ENCODE measurements at places on chromosomes 5 and 9.

GRCh38 chr5:45260292-45260691 lies 435.9 kb downstream of the HCN1 start:
- no peak for DNase-seq

DNA sequence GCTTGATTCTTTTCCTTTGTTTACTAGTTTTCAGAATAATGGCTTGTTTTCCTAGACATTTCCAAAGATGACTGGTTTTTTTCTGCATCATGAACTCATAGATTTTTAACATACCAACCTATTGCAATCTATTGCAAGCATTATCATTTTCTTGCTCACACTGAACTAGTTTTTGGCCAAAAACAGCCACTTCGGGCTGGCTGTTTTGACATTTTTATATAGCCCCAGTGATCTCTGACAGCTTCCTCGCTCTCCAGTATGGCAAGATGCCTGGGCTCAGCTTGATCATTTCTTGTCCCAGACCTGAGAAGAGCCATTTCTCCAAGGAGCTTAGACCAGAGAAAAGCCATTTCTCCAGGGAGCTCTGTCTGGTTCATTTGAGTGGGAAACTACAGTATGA lies 94.3 kb upstream of the MAMDC2 start:
- no peak for DNase-seq

- DNase-seq, result no peak
These were observed 73.2 kb downstream of the WNK2 start for GRCh38 chr9:93256878-93257807.

- DNase-seq, result no peak
These were observed 122.8 kb downstream of the TMEM161B start for GRCh38 chr5:88145611-88146467.

DNA sequence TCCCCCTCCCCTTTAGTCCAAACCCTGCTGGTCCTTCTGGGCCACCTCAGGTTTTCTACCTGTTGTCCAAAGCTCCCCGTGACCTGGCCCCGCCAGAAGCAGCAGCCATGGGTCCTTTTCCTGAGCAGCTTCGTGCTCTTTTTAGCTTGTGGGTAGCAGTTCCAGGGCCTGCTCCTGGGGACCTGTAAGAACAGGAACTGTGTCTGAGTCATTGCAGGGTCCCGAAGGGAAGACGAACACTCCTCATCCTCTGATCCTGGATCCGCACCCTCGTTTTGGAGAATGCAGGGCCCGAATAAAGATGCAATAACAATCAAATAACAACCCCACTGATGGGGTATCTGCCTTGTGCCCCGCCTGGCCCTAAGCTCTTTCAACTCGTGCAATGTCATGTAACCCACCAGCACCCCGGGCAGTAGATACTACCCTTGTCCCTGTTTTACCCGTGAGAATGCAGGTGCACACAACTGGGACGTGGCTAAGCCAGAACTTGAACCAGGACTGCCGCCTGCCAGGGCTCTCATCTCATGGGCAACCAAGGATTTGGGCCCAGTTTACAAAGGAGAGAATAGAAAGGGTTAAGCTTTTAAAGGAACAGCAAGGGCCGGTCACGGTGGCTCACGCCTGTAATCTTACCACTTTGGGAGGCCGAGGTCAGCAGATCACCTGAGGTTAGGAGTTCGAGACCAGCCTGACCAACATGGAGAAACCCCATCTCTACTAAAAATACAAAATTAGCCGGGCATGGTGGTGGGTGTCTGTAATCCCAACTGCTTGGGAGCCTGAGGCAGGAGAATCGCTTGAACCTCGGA lies 33.2 kb downstream of the NEK6 start:
- DNase-seq, result no peak

DNA sequence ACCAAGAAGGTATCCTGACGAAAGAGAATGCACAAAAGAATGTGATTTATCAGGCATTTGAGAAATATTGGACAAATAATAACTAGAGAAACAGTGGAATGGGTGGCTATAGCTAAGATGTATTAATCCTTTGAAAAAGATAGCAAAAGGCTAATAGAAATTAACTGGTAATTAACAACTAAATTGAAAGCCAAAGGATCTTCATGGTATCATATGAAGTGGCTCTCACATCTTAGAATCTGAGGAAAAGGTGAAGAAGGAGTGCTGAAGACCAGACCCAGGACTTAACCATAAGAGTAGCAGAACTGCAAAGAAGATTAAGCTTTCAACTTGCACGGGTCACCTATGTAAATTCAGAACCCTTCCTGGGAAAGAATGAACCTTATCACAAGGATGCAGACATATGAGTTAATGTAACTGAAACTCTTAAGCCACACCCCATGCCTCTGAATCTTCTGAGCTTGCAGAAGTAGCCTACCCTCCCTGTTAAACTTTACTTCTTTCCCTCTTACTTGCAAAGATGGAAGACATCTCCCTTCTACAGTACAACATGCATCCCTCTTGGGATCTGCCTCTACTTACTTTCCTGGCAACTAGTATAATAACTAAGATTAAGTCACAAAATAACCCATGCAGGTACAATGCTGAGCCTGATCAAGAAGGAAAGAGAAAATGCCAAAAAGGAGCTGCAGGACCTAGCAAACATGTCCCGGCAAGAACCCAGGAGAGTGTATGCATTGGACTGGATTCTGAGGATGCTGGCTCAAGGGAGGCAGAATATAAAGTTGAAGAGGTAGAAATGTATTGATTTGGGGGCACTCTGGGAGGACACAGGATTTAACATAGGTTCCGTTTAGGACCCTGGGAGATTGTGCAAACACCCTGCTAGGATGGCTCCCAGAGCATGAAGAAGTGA lies 395.5 kb upstream of the SLC30A5 start:
- no peak for DNase-seq

GRCh38 chr5:54905246-54905795 lies 80.1 kb downstream of the ESM1 start:
- DNase-seq, result no peak

GRCh38 chr9:92747459-92748232 lies 17.0 kb downstream of the BICD2 start:
- DNase-seq, result no peak

- DNase-seq, result no peak
These were observed 161.4 kb downstream of the PAX5 start for GRCh38 chr9:36872641-36873040.

DNA sequence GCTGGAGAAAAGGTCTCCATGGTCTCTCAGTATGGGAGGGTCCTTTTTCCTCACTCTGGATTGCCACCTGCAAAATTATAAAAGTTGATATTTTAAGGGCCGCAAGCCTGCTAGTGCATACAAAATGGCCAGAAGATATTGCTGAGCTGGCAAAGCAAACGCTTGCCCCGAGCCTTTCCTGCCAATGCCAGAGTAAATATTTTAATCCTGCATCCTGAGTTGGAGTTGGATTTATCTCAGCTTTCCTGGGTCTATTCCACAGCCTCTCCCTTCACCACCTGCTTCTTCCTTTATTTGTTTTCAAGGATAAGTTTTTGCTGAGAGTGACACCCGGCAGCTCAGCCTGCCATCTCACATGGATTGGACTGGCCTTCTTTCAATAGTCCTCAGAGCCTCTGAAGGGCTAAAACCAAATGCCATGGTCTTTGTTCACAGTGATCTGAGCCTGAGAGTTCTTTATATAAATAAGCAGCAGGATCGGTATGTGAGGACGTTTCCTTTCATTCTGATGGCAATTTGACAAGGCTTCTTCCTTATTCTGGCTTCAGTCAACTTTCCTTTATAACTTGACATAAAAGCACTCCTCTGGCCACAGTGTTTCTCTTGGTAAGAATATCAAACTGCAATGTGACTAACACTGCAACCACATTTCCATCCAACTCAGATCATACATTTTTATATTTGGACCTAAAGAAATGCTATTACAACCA lies 170.1 kb downstream of the ADAMTS12 start:
- DNase-seq, result no peak

DNA sequence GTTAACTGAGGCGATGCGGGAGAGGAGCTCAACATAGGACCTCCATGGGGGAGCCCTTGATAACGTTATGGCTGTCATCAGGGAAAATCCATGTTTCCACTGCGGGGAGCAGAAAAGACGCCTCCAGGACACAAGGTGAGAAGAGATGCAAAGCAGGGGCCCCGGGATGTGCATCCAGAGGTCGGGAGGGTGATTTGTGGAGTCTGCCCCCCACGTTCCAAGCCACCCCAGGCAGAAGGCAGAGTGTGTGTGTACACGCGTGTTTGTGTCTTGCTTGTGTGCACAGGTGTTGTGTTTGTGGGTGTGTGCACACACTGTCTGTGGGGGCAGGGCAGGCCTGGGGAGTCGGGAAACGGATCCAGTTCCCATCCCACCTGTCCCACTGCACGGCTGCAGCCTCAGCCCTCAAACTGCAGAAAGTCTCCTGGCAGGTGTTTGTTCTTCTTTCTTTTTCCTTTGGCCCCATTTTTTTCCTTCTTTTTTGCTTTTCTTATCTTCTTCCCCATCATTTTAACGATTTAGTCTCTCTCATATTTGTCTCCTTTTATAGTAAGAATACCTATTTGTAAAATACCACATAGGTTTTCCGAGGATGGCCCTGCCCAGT lies 17.4 kb upstream of the PLEKHG4B start:
- DNase-seq, result no peak

GRCh38 chr5:83516377-83516776 lies 44.8 kb downstream of the VCAN start:
- no peak for DNase-seq

- DNase-seq, result peak; percentile 76
These were observed 4.0 kb upstream of the NIPSNAP3A start for GRCh38 chr9:104743376-104743985.

GRCh38 chr9:118148990-118149389 lies 444.8 kb downstream of the TLR4 start:
- DNase-seq, result no peak

DNA sequence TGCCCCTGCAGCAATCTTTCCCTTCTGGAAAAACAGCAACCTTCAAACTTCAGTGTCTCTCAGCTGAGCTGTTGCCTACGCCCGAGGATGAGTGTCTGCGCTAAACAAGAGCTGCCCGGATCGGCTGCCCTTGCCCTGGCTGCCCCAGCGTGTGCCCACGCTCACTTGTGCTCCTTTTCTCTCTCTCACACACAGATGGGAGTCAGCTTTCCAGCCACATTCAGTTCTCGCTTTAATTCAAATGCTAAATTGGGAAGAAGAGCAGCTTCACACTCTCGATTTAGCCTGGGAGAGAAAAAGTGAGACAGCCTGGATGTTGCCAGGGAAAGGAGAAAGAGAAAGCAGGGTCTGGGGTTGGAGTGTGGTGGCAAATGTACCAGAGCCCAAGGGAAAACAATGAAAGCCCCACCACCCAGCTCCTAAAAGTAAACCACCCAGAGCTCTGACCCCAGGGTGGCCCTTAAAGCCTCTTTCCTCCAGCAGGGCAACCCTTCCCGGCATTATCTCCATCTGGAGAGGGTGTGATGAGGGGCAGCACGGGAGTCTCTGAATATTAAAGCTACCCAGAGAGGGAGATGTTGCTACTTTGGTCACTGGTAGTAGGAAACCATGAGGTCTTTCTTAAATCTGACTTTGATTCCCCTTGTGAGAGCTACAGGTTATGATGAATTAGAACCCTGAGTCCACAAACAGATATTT lies 9.9 kb upstream of the EGR1 start:
- peak; percentile 38 for DNase-seq

GRCh38 chr9:18720691-18721090 lies 246.7 kb downstream of the ADAMTSL1 start:
- no peak for DNase-seq

DNA sequence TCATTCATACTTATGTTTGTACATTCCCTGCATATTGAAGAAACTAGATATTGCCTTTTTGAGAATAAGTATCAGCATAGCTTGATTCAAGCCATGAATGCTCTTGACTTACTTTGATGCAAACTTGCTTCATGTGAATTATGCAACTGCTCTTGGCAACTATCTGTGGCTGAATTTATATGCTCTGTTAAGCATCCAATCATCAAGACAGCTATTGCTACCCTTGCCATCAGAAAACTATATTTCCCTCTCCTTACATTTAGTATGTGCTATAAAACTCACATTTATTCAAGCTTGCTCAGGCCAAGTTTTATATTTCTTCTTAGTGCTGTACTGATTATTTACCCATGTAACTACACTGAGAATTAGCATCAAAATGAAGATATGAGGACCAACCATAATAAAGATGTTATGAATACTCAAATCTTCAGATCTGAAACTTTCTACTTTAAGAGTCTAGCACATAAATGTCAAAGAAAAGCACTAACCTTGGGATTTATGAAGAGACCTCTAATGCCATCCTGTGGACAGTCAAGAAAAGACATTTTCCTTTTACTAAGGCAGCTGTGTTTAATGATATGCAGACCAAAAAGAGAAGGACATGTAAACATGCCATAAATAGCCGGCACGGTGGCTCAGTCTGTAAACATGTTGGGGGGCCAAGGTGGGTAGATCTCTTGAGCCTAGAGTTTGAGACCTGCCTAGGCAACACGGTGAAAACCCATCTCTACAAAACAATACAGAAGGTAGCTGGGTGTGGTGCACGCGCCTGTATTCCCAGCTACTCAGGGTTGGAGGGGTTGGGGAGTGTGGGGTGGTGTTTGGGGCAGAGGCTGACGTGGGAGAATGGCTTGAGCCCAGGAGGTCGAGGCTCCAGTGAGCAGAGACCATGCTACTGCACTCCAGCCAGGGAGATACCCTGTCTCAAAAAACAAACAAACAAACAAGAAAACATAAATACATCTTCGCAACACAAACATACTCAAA lies 267.0 kb upstream of the TYRP1 start:
- DNase-seq, result peak; percentile 52

DNA sequence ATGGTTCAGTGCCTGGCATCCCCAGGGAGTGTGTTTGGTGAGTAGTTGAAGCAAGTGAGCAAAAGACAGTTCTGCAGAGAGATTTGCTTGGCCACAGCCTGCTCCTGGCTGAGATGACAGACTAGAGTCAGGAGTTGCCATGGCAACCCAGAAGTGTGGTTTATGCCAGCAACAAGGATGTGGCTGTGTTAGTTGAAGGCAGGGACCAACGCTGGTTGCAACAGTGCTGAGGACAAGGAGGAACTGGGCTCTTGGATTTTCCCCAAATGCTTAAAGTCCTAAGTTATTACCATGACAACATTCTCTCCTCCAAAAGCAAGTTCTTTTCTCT lies 2.7 kb downstream of the NXNL2 start:
- no peak for DNase-seq

DNA sequence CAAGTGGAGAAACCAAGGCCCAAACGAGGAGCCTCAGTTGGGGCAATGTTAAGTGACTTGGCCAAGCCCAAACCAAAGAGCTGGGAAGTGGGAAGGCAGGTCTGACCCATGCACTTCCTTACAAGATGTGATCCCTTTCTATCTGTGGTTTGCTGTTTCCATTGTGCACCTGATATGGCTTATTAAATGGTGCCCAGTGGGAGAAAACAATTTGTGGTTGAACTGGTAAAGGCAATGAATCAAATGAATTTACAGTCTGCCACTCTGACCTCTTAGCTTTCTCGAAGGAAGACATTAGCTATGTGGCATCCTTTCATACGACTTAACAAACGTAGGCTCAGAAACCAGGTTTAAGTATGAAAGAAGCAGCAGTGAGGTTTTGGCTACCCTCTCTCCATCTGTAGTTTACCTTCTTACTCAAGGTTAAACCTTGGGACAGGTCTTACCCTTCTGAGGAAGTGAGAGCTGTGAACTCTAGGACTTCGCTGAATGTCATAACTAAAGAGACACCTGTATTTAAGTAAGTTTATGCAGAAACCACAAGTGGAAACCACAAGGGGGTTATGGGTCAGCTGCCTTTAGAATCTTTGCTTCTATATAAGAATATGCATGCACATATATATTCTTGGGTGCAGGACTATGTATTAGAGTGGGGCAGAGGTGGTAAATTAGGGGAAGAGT lies 100.5 kb upstream of the SPATA31D4 start:
- no peak for DNase-seq
